ENCODE measurements at places on chromosomes 13 and 19. TPM values are rescaled to one million over a fixed set of nuclear protein-coding genes. Genes with fewer than 3 reads are reported as not detected.

Gene ZNF135
- total RNA-seq: 0.45 TPM

Gene PNKP
- total RNA-seq: 40.0 TPM

Gene ZNF577
- 9.3 TPM for total RNA-seq

Gene CEACAM16
- total RNA-seq: not detected

Gene CYP2S1
- total RNA-seq: 0.50 TPM

Gene CFAP97D2
- total RNA-seq: not detected

Gene ONECUT3
- not detected for total RNA-seq

Gene ZNF586
- total RNA-seq: 12.7 TPM

Gene ERICH4
- not detected for total RNA-seq

Gene PRR12
- total RNA-seq: 23.0 TPM

All from mammary epithelial cell (primary cell).